ENCODE measurements at places on chromosomes 1 and 21. TPM values are rescaled to one million over a fixed set of nuclear protein-coding genes. Genes with fewer than 3 reads are reported as not detected.

The KPRP gene
- not detected for total RNA-seq

The F11R gene
- 16.4 TPM for total RNA-seq

The ACKR1 gene
- total RNA-seq = 66.9 TPM

The EPHB2 gene
- 4.3 TPM for total RNA-seq

The LCE1B gene
- total RNA-seq = not detected

The SPRR3 gene
- total RNA-seq = not detected
